Right atrium auricular region (tissue), 2 donors: ENCODE measurements at places on chromosomes 6 and 20. TPM values are rescaled to one million over a fixed set of nuclear protein-coding genes. Genes with fewer than 3 reads are reported as not detected.

DNA sequence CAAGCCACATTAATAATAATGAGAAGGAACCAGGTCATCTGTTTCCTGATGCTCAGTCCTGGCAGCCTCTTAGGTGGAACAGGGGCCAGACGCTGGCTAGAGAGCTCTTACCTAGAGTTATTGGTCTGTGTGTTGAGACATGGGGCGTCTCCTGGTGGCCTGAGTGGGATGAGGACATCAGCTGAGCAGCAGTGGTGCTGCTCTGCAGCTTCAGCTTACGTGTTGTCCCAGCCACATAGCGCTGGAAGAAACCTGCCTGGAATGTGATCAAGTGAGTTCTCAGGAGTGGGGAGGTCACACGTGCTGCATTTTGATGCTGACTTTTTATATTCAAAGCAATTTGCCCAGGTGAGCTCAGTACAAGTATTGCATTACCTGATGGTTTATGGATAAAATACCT is 355.4 kb downstream of the CDH26 start:
- no peaks in the 10 kb centered on the region for H3K4me1 ChIP-seq
- no peaks in the 10 kb centered on the region for H3K36me3 ChIP-seq
- no peaks in the 10 kb centered on the region for H3K27me3 ChIP-seq
- no peak overlapping the region for H3K4me3 ChIP-seq
- no peak overlapping the region for H3K27ac ChIP-seq
- no peak for DNase-seq

The BEND6 gene
- total RNA-seq, result 5.9 TPM

The SALL4 gene
- total RNA-seq, result not detected

GRCh38 chr6:138931660-138932059 is 56.4 kb downstream of the REPS1 start:
- no peaks in the 10 kb centered on the region for H3K4me1 ChIP-seq
- no peak overlapping the region for H3K27ac ChIP-seq
- DNase-seq, result no peak
- H3K36me3 ChIP-seq, result peaks cover 19% of the 10 kb centered on the region
- no peak overlapping the region for H3K4me3 ChIP-seq

DNA sequence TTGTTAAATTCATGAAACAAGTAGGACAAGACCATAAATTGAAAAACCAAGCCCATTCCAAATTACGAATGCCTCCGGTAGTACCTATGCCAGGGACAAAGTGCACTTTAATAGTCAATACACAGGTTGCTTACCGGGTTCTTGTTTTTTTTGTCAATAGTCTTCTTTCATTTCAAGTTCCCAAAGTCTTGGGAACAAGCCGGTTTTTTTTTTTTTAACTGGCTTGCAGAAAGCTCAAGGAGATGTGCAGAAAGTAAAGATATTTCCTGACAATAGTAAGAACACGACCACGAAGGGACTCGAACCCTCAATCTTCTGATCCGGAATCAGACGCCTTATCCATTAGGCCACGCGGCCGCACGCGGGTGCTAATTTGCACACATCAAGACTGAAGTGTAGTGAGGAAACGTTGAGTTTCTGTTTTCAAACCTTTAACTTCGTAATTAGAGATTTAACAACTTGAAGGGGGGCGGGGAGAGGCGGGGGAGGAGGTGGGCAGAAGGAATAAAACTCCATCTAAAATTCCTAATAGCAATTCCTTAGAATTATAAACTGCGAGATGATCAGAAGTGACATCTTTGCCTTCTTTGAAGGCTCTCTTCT is 181.0 kb downstream of the TRIM27 start:
- H3K27ac ChIP-seq, result no peak overlapping the region
- no peak for DNase-seq
- H3K4me1 ChIP-seq, result no peaks in the 10 kb centered on the region
- H3K4me3 ChIP-seq, result no peak overlapping the region
- H3K36me3 ChIP-seq, result no peaks in the 10 kb centered on the region

DNA sequence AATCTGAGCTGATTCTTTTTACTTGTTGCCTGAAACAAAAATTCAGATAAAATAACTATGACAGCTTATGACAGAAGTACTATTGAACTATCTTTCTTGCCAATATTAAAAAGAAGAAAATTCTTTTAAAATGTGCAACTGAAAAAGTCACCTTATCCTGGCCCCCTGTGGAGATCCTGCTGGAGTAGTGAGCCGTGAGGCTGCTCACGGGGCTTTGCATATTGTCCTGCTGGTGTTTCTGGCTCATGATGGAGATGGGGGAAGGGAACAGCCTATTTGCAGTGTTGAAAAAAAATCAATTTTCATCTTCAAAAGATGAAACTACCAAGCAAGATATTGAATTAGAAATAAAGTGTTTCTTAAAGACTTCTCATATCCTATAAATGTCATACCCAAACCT is 216.0 kb downstream of the SAMD5 start:
- H3K4me3 ChIP-seq, result no peak overlapping the region
- no peak overlapping the region for H3K27ac ChIP-seq
- no peak for DNase-seq
- H3K4me1 ChIP-seq, result no peaks in the 10 kb centered on the region
- no peaks in the 10 kb centered on the region for H3K36me3 ChIP-seq

The KCNQ5 gene
- total RNA-seq, result 0.67 TPM

DNA sequence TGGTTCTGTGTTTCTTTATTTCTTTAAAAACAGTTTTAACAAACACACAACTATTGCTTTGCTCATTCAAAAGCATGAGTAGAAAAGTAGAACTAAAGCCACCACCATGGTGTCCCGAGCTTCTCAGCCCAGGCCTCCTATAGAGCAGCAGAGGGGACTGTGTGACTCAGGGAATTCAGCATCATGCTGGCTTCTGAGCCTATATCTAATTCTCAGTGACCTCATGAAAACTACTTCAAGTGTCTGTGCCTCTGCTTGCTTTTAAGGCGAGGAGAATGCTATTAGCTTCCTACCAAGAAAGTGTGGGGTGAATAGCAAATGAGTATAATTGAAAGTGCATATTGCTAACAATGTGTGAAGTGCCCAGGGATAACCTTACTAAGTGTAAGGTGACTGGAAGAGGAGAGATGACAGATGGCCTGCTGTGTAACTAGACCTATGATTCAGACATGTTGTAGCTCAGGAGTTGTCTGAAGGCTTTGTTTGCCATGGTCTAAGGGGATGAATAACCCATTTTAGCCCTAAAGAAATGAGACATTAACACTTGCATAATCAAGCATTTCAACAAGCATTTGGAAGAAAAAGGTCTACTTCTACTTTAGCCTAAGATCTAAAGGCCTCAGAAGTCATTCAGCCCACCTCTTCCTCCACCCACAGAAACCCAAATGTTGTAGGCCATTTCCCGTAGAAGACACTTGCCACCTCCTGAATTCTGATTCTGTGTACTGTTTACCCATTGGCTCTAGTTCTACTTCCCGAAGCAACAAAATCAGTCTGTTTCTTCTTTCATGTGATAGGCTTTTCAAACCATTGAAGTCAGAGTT is 121.5 kb upstream of the ARG1 start:
- no peaks in the 10 kb centered on the region for H3K27me3 ChIP-seq
- no peak for DNase-seq
- no peaks in the 10 kb centered on the region for H3K36me3 ChIP-seq
- no peaks in the 10 kb centered on the region for H3K4me1 ChIP-seq
- no peak overlapping the region for H3K27ac ChIP-seq

- no peaks in the 10 kb centered on the region for H3K4me1 ChIP-seq
- no peak within 1 kb of the TSS for H3K27ac ChIP-seq
- no peaks in the 10 kb centered on the region for H3K27me3 ChIP-seq
- peak within 1 kb of the TSS; percentile 56 for H3K4me3 ChIP-seq
Observed at GRCh38 chr20:43507150-43508080, at the start of gene L3MBTL1. L3MBTL1 (plus strand) TSS chr20:43507697; CDS start chr20:43513504, 5,807 bp downstream.

GRCh38 chr6:145026267-145026679 is 709.0 kb downstream of the EPM2A start:
- no peak for DNase-seq
- H3K27ac ChIP-seq, result no peak overlapping the region
- H3K36me3 ChIP-seq, result no peaks in the 10 kb centered on the region
- H3K27me3 ChIP-seq, result no peaks in the 10 kb centered on the region

GRCh38 chr20:21801193-21801592 is 95.7 kb downstream of the PAX1 start:
- no peaks in the 10 kb centered on the region for H3K27me3 ChIP-seq
- no peak overlapping the region for H3K4me3 ChIP-seq
- H3K4me1 ChIP-seq, result no peaks in the 10 kb centered on the region
- no peaks in the 10 kb centered on the region for H3K36me3 ChIP-seq
- no peak overlapping the region for H3K27ac ChIP-seq

The AIF1 gene
- 8.3 TPM for total RNA-seq

DNA sequence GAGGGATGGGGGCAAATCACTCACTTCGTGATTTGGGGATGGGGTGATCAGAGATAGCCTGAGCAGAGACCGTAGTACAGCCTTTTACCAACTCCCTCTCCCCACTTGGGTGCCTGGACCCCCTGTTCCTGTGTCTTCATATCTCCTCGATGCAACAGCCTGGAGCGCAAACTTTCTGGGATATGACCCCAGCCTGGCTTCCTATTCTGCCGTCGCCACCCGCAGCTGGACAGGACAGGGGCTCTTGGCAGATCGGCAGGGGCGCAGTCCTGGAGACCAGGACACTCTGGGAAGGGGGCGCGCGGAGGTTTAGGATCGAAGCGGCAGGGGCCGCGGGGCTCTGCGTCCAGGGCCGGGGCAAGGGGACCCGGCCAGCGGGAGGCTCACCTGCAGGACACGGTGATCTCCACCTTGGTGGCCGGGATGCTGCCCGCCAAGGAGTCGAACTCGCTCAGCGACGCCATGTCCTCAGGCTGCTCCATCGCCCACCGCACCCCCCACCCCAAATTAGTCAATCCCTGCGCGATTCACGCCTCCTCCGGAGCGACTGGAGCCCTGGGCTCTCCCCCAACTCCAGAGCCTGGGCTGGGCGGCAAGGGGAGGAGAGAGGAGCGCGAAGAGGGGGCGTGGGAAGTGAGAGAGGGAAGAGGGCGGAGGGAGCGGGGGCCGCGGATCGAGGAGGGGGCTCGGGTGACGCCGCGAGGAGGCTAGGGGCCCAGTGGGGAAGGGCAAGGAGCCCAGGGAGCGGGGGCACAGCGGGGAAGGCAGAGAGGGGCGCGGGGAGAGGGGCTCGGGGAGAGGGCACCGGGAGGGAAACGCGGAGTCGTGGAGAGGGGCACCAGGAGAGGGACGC is at the start of gene CPNE5:
TSS of gene CPNE5 (minus strand) at position 549 of the 853 bp plus-strand sequence. CDS start at position 482, 67 bp downstream.
- DNase-seq, result no peak
- peak within 1 kb of the TSS; percentile 85 for H3K27ac ChIP-seq
- peak within 1 kb of the TSS; percentile 64 for H3K4me3 ChIP-seq
- H3K27me3 ChIP-seq, result no peaks in the 10 kb centered on the region
- H3K36me3 ChIP-seq, result peaks cover 13% of the 10 kb centered on the region

DNA sequence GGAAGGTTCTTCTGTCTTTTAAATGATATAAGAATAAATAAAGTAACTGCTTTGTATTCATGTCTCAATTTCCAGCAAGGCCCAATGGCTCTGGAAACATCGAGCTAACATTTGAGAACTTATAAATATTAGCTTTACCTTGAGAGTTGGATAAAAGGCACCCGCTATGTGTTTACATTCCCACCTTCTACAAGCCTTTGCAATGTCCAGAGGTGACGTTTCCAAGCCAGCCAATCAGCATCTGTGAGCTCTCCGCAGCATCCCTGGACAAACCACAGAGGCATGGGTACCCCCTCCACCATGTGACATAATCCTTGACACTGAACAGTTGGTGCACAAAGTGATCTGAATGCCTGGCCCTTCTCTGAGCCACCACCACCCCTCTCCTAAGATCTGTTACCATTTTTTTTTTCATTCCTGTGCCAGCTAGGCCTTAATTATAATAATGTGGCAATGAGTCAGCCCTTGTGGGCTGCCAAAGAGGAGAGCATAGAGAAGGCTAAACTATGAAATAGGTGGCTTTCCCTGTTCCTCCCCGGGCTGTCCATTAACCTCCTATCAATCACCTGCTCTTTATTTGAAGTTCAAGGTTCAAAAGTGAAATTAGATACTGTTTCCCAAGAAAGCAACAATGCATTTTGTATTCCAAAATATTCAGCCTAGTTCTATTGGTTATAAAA is 4.1 kb downstream of the CBLN4 start:
- H3K4me3 ChIP-seq, result no peak overlapping the region
- no peaks in the 10 kb centered on the region for H3K36me3 ChIP-seq
- H3K4me1 ChIP-seq, result peaks cover 19% of the 10 kb centered on the region
- no peak for DNase-seq

GRCh38 chr20:40993794-40994540 is 34.7 kb upstream of the TOP1 start:
- no peak overlapping the region for H3K27ac ChIP-seq
- H3K36me3 ChIP-seq, result no peaks in the 10 kb centered on the region
- no peak for DNase-seq
- no peak overlapping the region for H3K4me3 ChIP-seq

The FAM210B gene
- total RNA-seq, result 26.3 TPM

DNA sequence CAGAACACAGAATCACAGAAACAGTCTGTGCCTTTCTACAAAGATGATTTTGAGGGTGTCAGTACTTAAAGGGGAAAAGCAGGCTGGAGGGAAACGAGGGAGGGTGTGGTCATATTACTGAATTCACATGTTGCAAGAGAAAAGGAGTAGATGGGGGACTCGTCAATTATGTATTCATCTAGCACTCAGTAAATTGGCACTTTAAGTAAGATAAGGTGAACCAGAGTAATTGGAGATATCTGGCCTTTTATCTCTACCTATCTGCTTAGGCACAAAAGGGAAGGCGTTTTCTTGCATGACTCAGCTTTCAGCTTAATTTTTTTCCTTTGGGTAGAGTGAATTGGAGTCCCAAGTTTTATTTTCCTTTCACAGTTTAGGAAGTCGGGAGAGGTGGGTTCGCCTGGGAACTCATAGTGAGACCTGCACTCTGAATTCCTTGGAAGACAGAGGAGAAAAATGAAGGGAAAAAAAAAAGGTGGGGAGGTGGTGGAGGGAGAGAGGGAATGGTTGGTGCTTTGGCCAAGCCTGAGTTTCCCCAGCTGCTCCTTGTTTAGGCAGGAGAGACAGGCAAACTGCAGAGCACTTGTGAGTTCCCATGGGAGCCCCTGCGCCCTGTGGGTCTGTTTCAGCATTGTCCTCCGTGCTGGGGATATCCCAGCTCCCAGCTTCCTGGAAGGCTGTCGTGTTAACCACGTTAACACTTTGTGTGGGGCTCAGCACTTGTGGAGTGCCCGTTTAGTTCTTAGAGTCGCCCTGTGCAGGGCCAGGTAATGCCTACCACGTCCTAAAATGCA is 19.7 kb upstream of the GTSF1L start:
- no peak overlapping the region for H3K27ac ChIP-seq
- no peaks in the 10 kb centered on the region for H3K4me1 ChIP-seq
- no peak overlapping the region for H3K4me3 ChIP-seq
- no peak for DNase-seq

The DNAH8 gene
- not detected for total RNA-seq

GRCh38 chr6:82144852-82145340 is 102.6 kb downstream of the IBTK start:
- H3K4me1 ChIP-seq, result peaks cover 35% of the 10 kb centered on the region
- H3K27ac ChIP-seq, result peak overlapping the region; percentile 89
- no peak overlapping the region for H3K4me3 ChIP-seq
- H3K36me3 ChIP-seq, result no peaks in the 10 kb centered on the region

GRCh38 chr20:50837532-50838321 is 42.9 kb downstream of the BCAS4 start:
- no peak overlapping the region for H3K4me3 ChIP-seq
- DNase-seq, result peak; percentile 58
- H3K4me1 ChIP-seq, result peaks cover 12% of the 10 kb centered on the region
- H3K27me3 ChIP-seq, result no peaks in the 10 kb centered on the region
- peak overlapping the region; percentile 55 for H3K27ac ChIP-seq

- no peaks in the 10 kb centered on the region for H3K4me1 ChIP-seq
- no peak overlapping the region for H3K4me3 ChIP-seq
- no peaks in the 10 kb centered on the region for H3K27me3 ChIP-seq
Observed at GRCh38 chr6:100730001-100730980, 150.8 kb downstream of the ASCC3 start.

GRCh38 chr6:90184334-90185298 is 112.0 kb downstream of the BACH2 start:
- H3K4me3 ChIP-seq, result no peak overlapping the region
- no peak for DNase-seq
- H3K27ac ChIP-seq, result peak overlapping the region; percentile 36
- H3K4me1 ChIP-seq, result no peaks in the 10 kb centered on the region
